ENCODE measurements at places on chromosomes 2 and 18.

DNA sequence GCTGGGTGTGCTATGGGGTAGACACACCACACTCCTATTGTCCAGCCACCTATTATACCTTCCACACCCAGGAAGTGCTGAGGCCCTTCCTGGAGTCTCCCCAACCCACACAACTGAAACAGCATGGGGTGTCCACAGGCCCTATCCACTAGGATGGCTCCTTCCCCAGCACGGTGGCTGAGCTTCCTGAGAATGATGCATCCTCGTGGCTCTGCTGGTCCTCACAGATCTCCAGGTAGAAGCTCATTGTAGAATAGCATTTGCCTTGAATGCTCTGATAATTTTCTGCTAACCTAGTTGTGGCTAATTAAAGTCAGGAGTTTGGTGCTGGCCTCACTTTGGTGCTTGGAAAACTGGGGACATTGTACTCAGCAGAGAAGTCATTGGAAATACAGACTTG lies 182.6 kb downstream of the ANKRD30B start:
- no peak for ATAC-seq

GRCh38 chr2:152386266-152386665 lies 51.3 kb downstream of the FMNL2 start:
- no peak for ATAC-seq

DNA sequence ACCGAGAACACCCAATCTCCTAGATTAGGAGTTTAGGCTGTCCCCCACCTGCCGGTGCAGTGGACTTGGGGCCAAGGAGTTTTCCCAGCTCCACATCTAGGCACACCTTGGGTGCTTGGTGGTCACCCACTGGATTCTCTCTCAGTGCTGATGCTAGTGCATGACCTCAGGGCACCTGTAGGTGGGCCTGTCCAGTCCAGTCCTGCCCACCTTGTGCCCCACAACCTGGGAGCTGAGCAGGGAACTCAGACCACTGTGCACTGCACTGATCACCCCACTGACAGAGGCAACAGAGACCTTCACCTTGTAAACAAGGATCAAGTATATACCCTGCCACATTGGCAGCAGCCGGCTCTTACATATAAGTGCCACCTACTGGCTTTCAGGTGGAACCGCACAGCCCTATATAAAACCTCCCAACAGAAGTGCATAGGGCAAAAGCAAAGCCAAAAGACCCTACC lies 12.7 kb upstream of the CDH19 start:
- no peak for ATAC-seq

DNA sequence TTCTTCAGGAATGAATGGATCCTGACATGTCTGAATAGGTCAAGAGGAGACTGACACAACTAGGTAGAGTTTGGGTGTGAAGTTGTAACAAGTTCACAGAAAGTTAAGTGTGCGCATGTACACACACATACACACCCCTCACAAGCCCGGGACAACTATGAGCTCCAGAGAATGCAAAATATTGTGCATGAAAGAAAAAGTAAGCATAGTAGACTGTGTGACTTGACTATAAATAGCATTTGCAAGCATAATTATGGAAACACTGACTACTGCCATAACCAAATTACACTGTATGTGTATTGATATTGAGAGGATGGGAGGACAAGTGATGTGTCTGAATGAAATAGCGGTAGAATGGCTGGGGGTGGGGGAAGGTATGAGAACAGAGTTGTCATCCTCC lies 157.1 kb upstream of the NCK2 start:
- ATAC-seq: no peak

GRCh38 chr18:24974431-24974830 lies 377.5 kb downstream of the ZNF521 start:
- ATAC-seq: no peak

DNA sequence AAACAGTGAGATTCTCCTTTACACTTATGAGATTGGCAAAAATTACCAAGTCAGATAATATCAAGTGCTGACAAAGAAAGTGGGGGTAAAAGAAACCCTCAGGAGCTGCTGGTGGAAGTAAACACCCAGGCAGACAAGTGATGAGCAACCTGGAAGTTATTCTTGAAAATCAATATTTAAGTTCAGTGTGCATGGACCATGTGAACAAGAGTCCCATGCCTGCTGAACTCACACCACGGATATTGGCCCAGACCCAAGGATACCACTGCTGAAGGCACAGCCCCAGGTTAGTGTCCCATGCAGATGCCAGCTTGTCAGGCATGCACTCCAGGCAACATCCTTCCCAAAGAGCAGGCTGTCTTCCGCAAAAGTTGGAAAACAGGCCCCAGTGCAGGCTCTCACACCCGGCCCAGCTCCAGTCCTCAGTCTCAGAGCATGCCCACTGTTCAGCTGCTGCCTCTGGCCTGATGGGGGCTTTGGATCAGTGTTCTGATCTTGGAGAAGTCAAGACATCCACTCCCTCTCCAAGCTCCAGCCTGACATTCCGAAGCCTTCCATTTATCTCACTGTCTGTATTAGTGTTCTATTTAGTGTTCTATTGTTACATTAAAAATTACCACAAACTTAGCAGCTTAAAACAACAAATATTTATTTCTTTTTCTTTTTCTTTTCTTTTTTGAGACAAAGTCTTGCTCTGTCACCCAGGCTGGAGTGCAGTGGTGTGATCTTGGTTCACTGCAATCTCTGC lies 70.0 kb downstream of the HS1BP3 start:
- ATAC-seq: no peak

DNA sequence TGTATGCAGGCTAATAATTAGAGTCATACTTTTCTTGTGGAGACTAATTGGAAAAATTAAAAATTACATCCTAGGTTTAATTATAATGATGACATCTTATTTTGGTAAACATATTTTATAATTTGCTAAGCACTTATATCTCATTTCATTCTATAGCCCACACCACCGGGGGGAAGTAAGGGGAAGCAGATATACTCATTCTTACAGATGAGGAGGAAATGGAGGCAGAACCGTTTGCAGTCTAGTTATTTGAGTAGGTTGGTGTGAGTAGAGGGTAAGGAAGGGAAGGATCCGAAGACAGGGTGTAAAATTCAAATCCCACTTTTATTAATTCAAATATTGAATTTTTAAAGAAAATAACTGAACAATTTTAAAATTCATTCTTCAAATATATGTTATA lies 3.7 kb downstream of the ITGAV start:
- ATAC-seq: no peak

GRCh38 chr18:37335409-37335736 lies 230.2 kb downstream of the CELF4 start:
- no peak for ATAC-seq

All from activated CD4-positive, CD25-positive, alpha-beta regulatory T cell treated with anti-CD3 and anti-CD28 coated beads, Interleukin-2, amount 50 U/mL, for 24 hours (primary cell).